Stimulated activated CD8-positive, alpha-beta memory T cell treated with anti-CD3 and anti-CD28 coated beads, Interleukin-15, amount 100 ng/mL, for 4 hours (primary cell): ENCODE measurements at places on chromosomes 4 and X.

DNA sequence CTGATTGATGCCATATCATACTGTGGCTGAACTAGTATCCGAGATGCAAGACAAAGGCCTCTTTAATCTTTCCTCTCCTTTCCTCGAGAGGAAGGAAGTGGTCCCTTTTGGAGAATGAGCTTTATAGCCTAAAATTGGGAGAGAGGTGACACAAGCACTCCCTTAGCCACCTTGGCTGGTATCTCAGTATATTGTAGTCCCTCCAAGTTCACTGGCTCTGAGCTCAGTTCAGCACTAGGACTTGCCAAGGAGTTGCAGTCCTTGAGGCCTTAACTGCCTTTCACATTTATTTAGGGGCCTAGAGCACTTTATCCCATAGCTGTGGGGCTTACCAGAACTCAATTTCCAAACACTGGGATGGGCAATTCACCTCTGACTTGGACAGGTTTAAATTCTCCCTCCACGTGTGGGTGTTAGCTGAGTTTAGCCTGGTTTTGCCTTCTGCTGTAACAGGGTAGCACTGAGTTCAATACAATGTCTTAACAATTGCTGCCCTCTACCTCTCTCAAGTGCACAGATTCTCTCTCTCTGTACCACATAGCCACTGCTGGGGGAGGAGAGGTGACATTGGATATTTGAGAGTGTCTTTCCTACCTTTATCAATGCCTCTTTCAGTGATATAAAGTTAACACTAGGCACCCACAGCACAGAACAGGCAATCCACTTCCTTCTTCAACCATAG lies 216.4 kb downstream of the TECRL start:
- no peak for DNase-seq

GRCh38 chr4:22496165-22496813 lies 19.6 kb downstream of the ADGRA3 start:
- DNase-seq, result no peak

DNA sequence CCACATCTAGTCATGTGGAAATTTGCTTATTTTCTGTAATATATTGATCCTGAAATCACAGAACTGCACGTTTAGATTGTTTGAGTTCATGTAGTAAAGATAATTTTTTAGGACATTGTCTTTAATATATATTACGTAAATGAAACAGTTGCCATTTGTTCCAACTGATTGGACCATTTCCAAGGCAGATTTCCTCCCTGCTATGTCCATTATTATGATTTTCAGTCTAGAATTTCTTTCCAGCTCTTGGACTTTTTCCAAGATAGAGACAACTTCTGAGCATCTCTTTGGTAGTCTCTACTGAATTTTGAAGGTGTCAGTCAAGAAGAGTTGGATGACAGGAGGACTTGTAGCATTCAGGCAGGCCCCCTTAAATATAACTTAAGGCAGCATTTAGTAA lies 94.6 kb downstream of the STIM2 start:
- no peak for DNase-seq

GRCh38 chrX:109783701-109784079 lies 50.6 kb upstream of the ACSL4 start:
- no peak for DNase-seq

- DNase-seq, result no peak
These were observed 6.1 kb downstream of the SLC7A11 start for GRCh38 chr4:138236037-138236436.
